MV-4-11 (cell line): ENCODE measurements at places on chromosomes 12 and 14.

DNA sequence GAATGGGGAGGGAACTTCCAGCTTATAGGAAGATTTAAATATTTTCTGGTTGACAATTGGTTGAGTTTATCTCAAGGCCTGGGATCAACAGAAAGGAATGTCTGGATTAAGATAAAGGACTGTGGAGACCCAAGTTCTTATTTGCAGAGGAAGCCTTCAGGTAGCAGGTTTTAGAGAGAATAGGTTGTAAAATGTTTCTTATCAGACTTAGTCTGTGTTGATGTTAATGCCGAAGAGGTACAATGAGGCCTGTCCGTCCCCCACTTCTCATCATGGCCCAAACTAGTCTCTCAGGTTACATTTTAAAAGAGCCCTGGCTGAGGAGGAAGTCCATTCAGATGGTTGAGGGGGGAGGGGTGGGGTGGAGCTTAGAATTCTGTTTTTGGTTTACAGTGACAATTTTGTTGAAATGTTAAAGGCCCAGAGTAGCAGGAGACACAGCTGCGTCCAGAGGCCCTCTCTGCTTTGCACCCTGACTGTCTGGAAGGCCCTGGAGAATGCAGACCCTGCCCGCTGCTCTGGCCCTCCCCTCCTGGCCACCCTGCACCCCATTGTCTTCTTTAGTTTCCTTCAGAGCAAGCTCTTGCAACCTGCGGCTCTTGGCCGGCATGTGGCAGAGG lies 672.5 kb upstream of the TMEM132C start:
- DNase-seq, result peak; percentile 18

- DNase-seq, result peak; percentile 82
These were observed 127.2 kb downstream of the OTOGL start for GRCh38 chr12:80226576-80226975.

GRCh38 chr12:117121441-117121840 lies 22.2 kb upstream of the TESC start:
- no peak for DNase-seq

DNA sequence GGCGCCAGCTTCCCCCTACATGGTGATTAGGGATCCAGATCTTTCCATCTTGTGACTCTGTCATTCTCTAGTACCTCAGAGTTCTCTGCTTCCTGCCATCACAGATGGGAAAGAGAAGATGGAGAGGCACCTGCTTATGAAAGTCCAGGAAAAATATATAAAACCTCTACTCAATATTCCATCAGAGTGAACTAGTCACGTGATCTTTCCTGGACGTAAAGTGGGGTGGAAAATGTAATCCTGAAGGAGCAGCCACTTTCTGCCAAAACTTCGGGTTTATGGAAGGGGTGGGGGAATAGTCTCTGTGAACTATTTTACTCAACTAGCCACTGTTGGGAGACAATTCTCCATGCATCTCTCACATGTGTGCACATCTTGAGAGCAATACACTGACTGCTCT lies 47.7 kb downstream of the STAB2 start:
- no peak for DNase-seq

DNA sequence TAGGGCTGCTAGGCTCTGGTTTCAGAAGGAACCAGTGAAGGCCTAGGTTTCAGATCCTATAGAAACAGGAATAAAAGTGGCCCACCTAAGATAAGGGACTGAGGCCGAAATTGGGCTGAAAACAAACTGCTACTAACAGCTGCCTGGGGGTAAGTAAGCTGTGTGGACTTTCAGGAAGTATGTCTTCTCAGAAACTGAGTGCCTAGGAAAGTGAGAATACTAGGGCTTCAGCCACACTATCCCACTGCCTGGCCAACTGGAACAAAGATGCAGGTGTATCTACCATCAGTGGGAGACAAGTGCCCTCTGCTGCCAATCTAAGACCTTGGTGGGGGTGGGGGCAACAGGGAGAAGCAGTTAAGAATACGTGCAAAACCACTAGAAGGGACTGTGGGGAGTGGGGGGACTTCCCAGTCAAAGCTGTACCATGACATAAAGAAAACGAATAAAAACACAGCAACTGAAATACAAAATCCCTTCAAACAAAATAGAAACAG lies 82.5 kb downstream of the MED13L start:
- peak; percentile 32 for DNase-seq

DNA sequence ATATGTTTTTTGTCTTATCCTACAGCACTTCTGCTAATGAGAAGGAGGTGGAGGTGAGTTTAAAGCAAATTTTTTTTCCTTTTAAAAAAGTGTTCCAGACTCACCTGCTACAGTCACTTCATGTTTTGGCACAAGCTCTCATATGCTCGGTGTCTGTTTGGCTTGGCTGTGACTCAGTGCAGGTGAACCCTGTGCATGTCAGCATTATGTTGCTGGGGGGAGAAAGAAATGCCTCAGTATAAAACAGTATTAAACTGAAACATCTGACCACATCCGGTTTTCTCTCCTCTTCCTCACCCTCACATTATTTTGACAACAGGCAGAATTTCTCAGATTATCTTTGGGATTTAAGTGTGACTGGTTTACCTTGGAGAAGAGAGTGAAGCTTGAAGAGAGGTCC lies 105.2 kb downstream of the DNAI7 start:
- no peak for DNase-seq

- DNase-seq, result peak; percentile 34
These were observed 76.6 kb downstream of the SINHCAF start for GRCh38 chr12:31249356-31249755.
